ENCODE measurements at places on chromosomes 13 and 19.

GRCh38 chr13:53545340-53545941 is 516.8 kb downstream of the OLFM4 start:
- no peak for DNase-seq

DNA sequence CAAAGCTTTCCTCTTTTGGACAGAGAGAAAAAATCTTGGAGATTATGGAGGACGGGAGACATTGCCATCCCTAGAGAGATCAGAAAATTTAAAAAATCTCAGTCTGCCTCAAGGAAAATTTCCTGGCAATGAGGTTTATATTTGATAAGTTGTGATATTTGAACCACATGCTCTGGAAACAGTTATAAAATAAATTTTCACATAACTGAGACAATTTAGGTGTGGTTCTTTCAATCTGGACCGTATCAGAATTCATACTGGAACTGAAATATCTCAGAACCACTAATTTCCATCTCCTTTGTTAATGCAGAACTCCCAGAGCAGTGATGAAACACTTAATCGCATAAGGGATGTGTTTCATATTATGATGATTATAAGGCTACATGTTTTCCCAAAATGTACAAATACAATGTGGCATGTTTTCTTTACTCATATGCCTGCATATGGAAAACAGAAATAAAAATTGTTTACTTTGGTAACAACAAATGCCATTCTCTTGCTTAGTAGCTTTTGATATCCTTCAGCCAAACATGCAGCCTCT is 13.7 kb downstream of the UBE2L5 start:
- DNase-seq: no peak

DNA sequence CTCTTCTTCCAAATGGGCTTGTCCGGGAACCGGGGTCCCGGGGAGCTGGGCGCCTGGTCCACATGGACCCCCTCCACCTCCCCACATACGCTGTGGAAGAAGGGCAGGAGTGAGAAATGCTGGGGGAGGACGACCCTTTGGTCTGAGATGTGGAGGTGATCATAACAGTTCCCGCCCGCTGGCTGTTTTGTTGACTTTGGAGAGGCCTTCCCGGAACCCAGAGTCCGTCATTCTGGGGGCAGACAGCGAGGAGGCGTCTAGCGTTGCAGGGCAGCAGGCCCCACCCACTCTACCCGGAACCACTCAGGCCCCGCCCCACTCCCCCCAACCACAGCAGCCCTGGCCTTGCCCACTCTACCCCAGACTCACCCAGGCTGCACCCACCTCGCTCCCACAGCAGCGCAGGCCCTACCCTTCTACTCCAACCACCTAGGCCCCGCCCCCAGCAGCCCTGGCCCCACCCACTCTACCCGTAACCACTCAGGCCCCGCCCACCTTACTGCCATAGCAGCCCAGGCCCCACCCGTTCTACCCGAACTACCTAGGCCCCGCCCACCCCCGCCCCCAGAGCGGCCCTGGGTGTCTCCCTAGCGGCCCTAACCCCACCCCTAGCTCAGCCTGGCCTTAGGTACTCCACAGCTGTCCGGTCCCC is 7.1 kb downstream of the GPR108 start:
- no peak for DNase-seq

- no peak for DNase-seq
These were observed 75.9 kb downstream of the FRY start for GRCh38 chr13:32107474-32107873.

GRCh38 chr19:32324631-32325285 is 20.7 kb upstream of the ZNF507 start:
- no peak for DNase-seq

- DNase-seq: no peak
These were observed 855.9 kb upstream of the KLHL1 start for GRCh38 chr13:70964124-70964523.
